Naive thymus-derived CD8-positive, alpha-beta T cell (primary cell): ENCODE measurements at places on chromosomes 16 and 17.

DNA sequence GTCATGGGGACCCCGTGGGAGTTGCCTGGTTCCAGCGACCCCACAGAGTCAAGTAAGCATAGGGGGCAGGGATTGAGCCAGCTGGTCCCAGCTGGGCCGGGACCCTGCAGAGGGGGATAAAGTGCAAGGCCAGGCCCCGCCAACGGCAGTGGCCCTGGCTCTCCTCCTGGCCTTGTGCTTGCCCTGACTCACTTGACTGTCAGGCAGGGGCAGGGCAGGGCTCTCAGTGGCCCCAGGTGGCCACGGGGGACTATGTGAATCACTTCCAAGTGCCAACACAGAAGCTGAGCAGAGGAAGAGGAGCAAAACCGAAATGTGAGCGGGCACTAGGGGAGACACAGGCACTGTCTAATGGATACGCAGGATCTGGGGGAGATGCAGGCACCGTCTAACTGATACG is 21.6 kb upstream of the NCBP3 start:
- DNase-seq = no peak

GRCh38 chr17:62998665-62999393 is 32.8 kb downstream of the TANC2 start:
- DNase-seq = no peak

- peak; percentile 64 for DNase-seq
These were observed 31.5 kb downstream of the QPRT start for GRCh38 chr16:29710227-29711219.

- no peak for DNase-seq
These were observed 17.6 kb upstream of the CYLD start for GRCh38 chr16:50724306-50724705.

- no peak for DNase-seq
These were observed 1.3 kb downstream of the FUS start for GRCh38 chr16:31181102-31181830.

DNA sequence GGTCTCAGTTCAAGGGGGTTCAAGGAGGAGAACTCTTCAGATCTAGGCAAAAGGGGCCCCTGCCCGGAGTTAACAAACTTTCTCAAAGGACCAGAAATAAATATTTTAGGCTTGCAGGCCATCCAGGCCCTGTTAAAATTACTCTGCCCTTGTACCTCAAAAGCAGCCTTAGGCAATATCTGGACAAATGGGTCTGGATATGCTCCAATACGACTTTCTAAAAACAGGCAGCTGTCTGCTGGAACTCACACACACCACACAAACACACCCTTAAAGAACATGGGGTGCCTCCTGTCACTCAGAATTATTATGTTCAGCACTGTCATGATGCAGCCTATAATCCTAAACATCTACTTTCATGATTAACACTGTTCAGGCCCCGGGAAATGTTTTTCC is 75.5 kb downstream of the TMEM132E start:
- DNase-seq = no peak

GRCh38 chr16:29994600-29995323 is 655 bp downstream of the HIRIP3 start:
- no peak for DNase-seq

GRCh38 chr17:45734598-45734997 is 49.5 kb upstream of the CRHR1 start:
- DNase-seq = no peak

GRCh38 chr17:48283411-48283810 is 146.6 kb downstream of the SKAP1 start:
- no peak for DNase-seq

GRCh38 chr17:78223061-78223460 is 8.4 kb upstream of the TMEM235 start:
- no peak for DNase-seq

DNA sequence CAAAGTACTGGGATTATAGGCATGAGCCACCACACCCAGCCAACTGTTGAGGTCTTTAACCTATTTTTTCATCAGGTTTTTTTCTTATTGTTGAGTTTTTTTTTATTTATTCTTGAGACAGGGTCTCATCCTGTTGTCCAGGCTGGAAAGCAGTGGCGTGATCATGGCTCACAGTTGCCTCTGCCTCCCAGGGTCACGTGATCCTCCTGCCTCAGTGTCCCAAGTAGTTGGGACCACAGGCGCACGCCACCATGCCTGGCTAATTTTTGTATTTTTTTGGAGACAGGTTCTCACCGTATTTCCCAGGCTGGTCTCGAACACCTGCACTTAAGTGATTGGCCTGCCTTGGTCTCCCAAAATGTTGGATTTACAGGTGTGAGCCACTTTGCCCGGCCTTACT is 95.9 kb downstream of the BCAS3 start:
- no peak for DNase-seq
